ENCODE measurements at places on chromosomes 3 and 15.

DNA sequence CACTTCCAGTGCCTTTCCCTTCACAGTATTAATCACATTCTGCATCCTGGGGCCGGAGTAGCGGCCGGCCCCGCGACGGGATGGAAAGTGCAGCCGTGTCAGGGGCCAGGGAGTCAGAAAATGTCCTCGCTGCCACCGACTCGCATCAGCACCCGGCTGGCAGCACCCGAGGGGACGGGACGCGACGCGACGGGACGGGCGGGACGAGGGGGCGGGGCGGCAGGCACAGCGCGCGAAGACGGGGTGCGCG lies 353 bp downstream of the ATG3 start:
- DNase-seq: no peak

DNA sequence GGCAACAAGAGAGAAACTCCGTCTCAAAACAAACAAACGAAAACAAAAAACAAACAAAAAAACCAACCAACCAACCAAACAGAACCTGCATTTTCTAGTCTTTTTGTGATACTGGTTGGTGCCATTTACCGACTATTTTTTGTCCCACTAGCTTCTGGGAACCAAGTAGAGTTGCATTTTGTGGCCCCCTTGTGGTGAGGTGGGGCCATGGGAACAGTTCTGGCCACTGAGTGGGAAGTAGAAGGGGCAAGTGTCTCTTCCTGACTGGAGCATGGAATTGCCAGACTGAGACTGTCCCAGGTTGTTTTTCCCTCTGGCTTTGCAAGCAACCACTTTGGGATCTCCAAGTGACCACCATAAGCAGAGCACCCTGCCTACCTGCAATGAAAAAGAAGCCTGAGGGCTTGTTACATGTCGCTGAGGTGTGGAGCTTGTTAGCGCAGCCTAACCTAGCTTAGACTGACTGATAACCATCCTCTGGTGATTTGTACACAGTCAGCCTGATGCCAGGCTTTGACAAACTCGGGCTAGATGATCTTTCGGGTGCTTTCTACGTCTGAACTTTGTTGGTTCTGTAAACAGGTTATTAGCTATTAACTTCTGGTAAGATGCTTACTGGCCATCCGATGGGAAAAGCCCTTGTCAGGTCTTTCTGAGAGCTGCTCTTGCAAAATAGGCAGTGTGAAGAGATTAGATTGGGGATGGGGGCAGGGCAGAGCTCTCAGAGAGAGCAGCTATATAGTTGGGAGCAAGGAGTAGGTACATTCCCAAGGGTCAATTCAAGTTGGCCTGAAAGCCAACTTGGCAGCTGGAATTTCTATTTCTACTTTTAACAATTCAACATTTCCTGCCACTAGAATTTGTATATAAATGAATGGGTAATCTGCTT lies 172.2 kb downstream of the SSR3 start:
- no peak for DNase-seq

- no peak for DNase-seq
Measured at GRCh38 chr3:15064299-15064834, 748 bp downstream of the MRPS25 start.

GRCh38 chr3:187368251-187369088 lies at the start of gene RTP4:
TSS of gene RTP4 (plus strand) at chr3:187368385. CDS start at chr3:187368442, 57 bp downstream.
- DNase-seq: peak; percentile 43

DNA sequence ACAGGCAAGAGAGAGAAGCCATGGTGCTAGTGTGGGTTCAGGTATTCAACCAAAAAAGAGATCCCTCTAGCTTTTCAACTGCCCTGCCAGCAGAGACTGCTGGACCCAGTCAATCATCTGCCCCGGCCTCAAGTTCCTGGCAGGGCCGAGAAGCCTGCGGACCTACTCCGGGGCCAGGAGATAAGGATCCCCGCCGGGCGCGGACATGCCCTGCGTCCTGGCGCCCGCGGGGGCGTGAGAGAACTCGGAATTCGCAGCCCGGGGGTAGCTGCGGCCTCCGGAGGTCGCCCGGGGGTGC lies 821 bp upstream of the MAGI1 start:
- no peak for DNase-seq

- DNase-seq: no peak
Measured at GRCh38 chr3:156472150-156472549, 82.8 kb downstream of the SSR3 start.
